Sigmoid colon (tissue), 7 donors: ENCODE measurements at places on chromosomes 5 and 9. TPM values are rescaled to one million over a fixed set of nuclear protein-coding genes. Genes with fewer than 3 reads are reported as not detected.
A peak's percentile ranks its signal among the peaks of the same experiment; 100 is the strongest.

DNA sequence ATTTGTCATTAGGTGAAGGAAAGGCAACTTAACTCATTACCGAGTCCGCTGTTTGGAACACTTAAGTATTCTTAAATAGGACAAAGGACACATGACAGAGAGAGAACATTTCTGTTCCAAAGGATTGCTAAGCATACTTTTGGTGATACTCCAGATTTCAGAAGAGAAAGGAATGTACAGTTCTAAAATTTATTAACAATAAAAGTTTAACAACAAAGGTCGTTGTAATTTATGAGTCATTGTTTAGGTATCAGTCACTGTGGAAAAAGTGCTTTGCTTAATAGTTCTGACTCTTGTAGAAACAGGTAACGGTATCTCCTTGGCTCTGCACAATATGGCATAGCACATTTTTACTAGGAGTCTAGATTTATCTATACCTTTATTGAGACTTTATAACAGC lies 36.3 kb upstream of the PAM start:
- no peaks in the 10 kb centered on the region for H3K27me3 ChIP-seq
- no peaks in the 10 kb centered on the region for H3K4me1 ChIP-seq
- H3K27ac ChIP-seq: no peak overlapping the region
- H3K36me3 ChIP-seq: no peaks in the 10 kb centered on the region
- DNase-seq: no peak

Gene FAM81B
- total RNA-seq: not detected

DNA sequence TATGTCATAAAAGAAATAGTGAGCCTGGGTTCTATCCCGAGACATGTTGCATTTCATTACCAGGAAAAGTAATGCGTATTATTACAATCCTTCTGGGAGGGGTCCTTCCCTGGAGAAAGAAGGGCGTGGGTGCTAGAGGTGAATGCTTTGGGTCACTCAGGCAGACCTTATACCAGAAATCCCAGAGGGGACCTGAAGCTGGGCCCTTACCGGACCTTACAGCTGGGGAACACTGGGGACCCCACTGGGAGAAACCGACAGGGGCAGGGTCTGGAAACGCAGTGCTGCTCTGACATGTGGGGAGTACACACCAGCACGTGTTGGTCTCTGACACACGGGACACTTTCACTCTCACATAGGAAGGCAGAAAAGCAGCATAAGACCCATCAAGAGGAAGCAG lies 71.3 kb downstream of the LMNB1 start:
- DNase-seq: no peak
- no peaks in the 10 kb centered on the region for H3K4me1 ChIP-seq
- H3K27ac ChIP-seq: peak overlapping the region; percentile 51
- no peak overlapping the region for H3K4me3 ChIP-seq
- H3K36me3 ChIP-seq: no peaks in the 10 kb centered on the region
- no peaks in the 10 kb centered on the region for H3K27me3 ChIP-seq

DNA sequence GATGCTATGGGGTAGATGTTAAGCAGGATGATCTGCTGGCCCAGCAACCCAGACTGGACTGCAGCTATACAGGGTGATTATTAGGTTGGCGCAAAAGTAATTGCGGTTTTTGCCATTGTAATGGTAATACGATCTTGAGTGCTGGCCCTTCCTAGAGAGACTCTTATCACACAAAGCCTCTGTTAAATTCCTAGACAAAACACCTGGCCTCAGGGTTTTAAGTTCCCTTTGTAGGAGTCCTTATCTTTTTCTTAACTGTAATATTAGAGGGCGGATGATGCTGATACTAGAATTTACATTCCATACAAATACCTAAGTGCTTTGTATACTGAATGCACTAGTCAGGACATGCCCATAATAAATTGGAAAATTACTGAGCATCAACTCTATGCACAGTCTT lies 222.2 kb downstream of the NDUFS4 start:
- no peaks in the 10 kb centered on the region for H3K27me3 ChIP-seq
- no peaks in the 10 kb centered on the region for H3K4me1 ChIP-seq
- H3K27ac ChIP-seq: no peak overlapping the region
- no peak overlapping the region for H3K4me3 ChIP-seq
- no peaks in the 10 kb centered on the region for H3K36me3 ChIP-seq

Gene PTGS1
- total RNA-seq: 95.6 TPM
